ENCODE measurements at places on chromosomes 2 and 18.

DNA sequence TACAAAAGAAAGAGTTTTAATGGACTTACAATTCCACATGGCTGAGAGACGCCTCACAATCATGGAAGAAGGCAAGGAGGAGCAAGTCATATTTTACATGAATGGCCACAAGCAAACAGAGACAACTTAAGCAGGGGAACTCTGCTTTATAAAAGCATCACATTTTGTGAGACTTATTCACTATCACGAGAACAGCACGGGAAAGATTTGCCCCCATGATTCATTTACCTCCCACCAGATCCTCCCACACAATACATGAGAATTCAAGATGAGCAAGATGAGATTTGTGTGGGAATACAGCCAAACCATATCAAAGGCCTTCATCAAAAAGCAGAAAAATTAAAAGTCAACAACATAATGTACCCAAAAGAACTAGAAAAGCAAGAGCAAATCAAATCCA is 111.0 kb upstream of the RPRM start:
- DNase-seq: no peak

- no peak for DNase-seq
These were observed 122.1 kb upstream of the HS6ST1 start for GRCh38 chr2:128440666-128441340.

DNA sequence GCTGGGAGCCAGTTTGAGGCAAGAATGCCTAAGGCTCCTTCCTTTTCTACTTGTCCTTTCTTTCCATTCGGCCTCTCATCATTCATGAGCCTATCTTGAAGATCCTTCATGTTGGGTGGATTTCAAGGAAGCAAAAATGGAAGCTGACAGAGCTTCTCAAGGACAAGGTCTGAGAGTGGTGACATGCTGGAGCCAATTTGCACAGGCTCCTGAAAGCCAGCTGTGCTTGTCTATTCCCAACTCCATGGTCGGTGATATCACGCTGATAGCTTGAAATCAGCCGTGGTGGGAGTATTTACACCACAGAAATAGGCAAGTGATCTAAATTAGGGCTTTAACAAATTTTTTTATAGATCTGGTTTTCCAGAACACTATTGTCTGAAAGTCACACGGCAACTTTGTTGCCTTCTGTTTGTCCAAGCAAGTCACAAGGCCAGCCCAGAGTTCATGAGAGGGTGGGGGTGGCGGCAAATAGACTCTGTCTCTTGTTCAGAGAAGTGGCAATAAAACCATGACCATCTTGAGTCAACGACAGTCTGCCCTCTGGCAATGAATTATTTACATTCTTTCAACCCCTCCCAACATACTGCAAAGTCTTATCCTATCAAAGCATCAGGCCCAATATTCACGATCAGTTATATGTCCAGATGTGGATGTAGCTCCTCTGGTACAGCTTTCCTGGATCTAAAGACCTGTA is 49.9 kb upstream of the SLC35F5 start:
- peak; percentile 30 for DNase-seq

DNA sequence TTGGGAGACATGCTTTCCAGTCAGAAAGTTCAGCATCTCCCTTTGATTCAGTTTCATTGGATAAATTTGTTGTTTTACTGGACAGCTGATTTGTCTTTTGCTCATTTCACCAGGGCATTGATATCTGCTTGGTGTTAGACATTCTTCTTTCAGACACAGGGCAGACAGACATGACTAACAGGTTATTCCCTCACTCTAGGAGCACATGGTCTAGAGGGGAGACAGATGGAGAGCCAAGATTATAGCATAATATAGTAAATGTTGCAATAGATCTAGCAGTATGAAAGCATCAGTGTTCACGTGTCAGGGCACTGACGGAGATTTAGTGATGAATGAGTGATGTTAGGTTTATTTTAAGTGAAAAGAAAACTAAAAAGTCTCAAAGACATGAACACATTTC is 187.0 kb upstream of the CYRIA start:
- DNase-seq: no peak

DNA sequence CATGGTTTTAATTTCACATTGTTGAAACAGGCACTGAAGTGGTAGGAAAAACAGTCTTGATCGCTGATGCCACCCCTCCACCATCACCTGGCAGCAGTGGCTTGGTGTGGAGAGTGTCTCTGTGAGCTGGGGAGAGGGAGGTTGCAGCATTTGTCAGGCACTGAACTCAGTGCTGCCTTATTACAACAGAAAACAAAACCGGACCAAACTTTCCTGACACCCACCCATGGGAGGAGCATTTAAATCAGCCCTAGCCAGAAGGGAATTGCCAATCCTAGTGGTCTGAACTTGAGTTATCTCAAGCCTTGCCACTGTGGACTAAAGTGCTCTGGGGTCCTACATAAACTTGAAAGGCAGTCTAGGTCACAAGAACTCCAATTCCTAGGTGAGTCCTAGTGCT is 103.0 kb upstream of the LGALSL start:
- no peak for DNase-seq

- peak; percentile 47 for DNase-seq
These were observed 107.4 kb downstream of the CPO start for GRCh38 chr2:207046724-207047123.

DNA sequence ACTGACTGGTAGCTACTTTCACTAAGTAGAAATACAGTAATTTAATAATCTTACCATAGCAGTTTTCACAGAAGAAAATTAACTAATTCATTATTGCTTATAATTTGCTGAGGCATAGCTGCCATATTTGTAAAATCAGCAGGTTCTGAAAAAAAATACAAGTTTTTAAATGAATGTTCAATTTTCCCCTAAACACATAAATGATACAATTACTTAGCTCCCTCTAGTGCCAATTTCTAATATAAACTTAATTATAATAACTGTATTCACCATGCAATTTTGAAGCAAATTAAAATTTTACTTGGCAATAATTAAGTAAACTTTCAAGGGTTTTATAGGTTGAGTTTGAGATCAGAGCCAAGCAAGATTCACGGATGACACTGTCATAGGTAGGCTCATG is 1321.6 kb upstream of the ACVR2A start:
- DNase-seq: peak; percentile 5

DNA sequence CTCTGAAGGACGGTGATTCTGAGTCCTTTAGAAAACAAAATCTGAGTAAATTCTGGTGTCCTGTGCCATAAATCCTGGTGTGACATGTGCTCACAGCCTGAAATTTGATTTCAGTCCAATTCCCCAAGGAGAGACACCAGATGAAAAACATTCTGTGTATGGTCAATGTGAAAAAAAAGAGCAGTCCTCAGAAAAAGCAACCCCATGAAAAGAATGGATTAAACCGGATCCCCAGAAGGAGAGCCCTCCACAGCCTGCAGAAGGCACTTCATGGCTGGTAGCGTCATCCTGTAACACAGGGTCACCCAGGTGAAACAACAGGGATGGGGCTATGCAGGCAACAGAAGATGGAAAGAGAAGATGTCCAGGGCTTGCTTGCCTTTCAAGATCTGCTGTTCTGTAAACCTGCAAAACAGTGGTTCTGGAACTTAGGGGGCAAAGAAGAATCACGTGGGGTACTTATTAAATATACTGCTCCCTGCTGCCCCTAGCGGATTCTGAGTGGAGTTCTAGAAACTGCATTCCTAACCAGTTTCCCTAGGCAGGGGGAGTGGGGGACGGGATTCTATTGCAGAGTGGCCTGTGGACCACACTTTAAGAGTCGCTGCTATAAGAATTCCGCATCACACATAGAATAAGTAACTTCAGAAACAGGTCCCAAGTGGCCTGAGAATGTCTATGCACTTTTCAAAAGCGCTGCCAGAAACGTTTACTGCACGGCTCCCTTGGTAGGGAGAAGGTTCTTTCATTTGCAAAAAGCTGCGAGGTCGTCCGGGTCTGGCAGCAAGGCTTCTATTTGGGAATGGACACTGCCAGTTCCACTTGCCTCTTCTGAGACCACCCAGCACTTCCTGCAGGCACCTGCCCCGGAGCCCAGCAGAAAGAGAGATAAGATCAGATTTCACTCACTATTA is 118.9 kb upstream of the ARL5A start:
- peak; percentile 16 for DNase-seq

DNA sequence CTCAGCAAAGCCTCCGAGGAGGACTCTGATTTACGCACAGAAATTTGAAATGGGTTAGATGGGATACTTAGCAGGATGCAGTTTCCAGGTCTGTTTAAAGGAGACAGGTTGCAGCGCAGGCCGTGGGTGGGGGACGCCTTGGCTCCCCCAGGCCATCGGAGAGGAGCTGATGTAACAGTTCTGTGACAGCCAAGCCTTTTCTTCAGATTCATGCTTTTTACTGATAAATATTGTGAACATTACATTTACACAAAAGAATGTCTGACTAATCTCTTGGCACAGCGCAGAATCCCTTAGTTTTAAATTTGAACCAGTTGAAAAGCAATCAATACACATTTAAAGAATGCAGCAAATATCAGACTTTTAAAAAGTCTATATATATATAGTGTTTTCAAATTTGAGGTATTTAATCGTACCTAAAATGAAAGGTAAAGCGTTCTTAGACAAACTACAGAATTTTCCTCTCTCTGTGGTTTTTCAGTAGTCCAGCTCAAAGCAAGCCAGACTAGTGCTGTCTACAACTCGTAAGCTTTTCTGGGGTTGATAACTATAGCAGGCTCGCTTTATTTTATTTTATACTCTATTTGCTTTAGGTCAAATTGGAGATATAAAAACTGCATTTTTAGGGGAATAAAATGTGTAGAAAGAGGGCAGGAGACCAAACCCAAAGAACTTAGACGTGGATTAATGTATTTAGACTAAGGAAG is 221.9 kb downstream of the PIEZO2 start:
- peak; percentile 83 for DNase-seq

- no peak for DNase-seq
These were observed 2.5 kb upstream of the DNAJC10 start for GRCh38 chr2:182713601-182714000.

- no peak for DNase-seq
These were observed 63.4 kb downstream of the NYAP2 start for GRCh38 chr2:225462945-225463344.

DNA sequence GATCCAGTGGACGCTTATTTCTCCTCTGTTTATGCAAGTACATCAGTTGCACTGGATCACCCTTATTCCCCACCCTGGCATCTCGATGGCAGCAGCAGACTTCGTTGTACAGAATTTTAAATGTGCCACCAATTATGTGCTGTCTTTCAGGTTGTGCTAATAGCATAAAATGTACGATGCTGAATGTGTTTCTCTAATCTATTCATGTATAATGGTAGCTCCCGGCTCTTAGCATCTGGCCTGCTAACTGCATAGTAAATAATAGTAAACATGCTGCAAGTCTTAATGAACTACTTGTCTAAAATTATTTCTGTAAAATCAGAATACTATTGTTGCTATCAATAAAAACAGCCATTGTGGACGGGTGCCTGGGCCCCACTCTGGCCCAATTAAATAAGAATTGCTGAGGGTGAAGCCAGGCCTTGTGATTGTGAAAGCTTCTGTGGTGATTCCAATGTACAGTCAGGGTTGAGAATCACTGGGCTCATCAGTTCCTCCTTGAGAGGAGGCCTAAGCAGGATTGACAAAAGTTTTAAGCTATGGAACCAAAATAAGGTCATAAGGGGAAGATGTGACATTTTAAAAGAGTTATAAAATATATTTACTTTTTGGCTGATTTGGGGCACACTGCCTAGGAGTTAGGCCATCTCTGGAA is 14.4 kb upstream of the MYO3B start:
- no peak for DNase-seq

DNA sequence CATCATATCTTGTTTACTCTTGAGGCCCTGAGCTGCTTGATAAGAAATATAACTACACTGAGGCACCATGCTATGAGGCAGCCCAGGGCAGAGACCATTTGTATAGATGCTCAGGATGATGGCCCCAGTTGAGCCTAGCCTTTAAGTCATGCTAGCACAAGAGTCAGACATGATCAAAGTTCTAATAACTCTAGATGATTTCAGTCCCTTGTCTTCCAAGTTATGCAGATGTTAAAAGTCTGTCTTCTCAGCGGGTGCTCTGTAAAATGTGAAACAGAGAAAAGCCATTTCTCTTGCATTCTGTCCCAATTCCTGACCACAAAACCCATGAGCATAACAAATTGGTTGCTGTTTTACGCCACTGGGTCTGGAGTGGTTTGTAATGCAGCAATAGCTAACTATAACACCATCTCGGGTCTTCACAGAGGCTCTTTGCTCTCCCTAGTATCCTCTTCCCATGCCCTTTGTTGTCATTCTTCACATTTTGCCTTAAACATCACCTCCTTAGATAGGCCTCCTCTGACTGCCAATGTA is 49.6 kb downstream of the NXPH2 start:
- no peak for DNase-seq

All from foreskin fibroblast (primary cell).